ENCODE measurements at places on chromosomes 5 and 9.

- DNase-seq = no peak
Measured at GRCh38 chr9:26129217-26129616, 451.0 kb upstream of the TUSC1 start.

DNA sequence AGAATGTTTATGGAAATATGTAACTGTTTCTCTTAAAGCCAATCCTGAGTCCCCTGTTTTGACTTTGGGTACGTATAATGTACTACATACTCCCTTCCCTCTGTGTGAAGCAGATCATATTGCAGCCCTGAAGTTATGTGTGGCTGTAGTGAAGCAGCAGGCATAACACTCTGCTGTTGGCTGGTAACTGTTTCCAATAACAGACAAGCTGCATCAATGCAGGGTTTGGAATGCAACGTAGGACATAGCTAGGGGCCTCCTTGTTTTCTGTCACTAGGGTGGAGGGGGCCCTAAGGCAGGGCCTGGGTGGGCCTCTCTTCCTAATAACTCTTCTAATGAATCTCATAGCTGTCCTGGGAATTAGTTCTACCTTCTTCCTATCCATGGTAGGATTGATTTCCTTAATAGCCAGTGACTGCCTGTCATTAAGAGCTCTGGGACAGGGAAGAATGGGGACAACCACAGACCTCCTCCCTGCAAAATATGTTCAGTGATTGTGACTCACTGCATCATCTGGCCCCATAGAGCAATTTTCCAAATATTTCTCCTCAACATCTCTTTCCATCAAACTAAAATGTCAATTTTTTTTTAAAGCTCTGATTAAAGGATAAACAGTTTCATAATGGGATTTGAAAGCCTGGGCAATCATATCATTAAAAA, 129.6 kb upstream of the HMHB1 start:
- DNase-seq = no peak

- DNase-seq = no peak
Measured at GRCh38 chr5:133643365-133643764, 31.0 kb upstream of the FSTL4 start.

DNA sequence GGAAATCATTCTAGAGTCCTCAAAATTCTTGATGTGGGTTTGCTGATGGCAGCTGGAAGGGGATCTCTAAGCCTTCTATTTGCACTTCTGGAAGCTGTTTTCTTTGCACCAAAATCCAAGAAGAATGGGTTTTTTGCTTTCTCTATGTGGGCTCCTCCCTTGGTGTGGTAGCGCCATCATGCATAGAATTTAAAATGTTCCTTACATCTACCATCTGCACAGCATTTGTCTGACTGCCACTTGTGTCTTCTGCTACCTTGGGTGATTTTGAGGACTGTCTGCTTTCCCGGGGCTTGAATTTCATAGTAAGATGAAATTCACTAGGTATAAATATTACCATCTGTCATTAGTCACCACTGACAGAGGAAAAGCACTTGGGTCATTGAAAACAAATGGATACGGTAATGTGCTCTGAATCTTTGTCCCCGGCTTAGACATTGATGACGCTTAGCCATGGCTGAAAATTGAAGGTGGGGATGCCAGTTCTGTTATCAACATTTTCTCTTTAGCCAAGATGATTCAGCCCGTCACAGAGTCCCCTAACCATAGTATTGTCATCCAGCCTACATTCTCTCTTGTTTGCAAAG, 30.0 kb downstream of the SNX30 start:
- no peak for DNase-seq

DNA sequence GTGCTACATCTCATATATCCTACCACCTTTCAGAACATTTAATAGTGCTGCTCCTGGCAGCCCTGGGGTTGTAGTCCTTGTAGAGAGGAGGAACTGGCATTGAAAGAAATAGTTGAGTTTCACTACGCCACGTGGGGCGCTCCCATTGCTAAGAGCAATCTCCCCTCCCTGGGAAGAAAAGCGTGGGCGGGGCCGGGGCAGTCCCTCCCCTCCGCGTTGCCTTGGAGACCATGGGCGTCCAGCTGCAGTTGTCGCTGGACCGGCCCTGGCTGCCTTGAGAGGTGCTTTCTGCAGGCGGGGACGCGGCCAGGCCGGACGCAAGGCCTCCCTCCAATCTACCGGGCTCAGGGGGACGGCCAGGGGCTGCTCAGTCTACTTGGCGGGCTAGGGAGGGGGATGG, 368 bp upstream of the CCDC180 start:
- DNase-seq = no peak

- no peak for DNase-seq
Measured at GRCh38 chr5:178320281-178320855, 87.8 kb upstream of the PHYKPL start.

DNA sequence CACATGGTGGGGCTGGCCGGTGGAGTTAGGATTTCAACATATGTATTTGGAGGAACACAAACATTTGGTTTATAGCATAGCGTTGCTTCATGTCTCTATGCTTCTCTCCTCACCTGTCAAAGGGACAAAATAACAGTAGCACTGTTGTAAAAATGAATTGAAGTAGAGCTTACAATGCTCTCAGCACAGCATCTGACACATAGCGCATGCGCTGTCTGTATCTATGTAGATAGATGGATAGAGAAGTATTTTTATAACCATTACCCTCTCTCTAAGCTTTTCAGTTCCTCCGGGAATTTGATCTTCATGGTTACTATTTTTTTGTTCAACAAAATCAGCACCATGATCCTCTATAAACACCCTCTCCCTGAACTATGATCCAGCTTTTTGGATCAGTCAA, 166.0 kb downstream of the TTLL11 start:
- no peak for DNase-seq

GRCh38 chr9:135134268-135135022, 47.0 kb downstream of the OLFM1 start:
- no peak for DNase-seq

GRCh38 chr9:90890146-90890810, 88.7 kb downstream of the SYK start:
- no peak for DNase-seq

- no peak for DNase-seq
Measured at GRCh38 chr9:134240361-134240760, 76.0 kb upstream of the RNU6ATAC start.

DNA sequence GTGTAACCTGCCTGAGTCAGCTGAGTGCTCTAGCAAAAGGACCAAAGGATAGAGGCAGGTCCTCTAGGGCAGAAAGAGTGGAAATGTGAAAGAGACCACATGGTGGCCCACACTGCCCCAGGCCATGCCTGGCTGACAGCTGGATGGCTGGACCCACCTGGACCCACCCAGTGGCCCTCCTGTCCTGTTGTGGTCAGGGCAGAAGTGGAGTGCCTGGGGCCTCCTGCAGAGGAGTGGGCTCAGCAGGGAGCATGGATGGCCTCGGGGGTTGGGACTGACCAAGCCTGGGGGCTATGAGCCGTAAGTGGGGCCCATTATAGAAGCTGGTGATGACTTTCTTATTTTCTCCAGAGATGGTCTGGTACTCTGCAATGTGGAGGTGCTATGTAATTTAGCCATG, 55.7 kb upstream of the FAM120AOS start:
- no peak for DNase-seq

GRCh38 chr9:111627260-111627963, 3.7 kb upstream of the DNAJC25 start:
- DNase-seq = no peak

GRCh38 chr5:171893290-171893886, 107.8 kb downstream of the SMIM23 start:
- no peak for DNase-seq

DNA sequence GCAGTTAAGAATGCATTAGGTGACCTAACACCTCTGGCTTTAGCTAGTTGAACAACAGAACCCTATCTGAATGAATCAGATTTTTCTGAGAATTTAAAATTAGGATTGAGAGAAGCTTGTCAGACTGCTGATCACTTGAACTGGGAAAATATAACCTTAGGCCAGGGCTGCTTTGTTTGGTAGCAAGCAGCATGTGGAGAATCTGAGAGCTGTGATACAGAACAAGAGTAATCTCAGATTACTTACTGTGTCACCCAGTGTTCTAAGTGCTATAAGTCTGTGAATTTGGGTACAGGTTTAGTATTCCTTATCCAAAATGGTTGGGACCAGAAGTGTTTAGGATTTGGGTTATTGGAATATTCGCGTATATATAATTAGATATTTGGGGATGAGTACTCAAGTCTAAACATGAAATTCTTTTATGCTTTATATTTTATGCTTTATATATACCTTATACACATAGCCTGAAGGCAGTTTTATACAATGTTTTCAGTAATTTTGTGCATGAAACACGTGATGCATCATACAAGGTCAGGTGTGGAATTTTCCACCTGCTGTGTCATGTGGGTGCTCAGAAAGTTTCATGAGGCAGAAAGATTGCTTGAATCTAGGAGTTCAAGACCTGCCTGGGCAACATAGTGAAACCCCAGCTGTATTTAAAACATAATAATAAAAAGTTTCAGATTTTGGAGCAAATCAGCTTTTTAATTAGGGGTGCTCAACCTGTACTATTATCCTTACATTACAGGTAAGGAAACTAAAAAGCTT, 8.3 kb upstream of the CHD1 start:
- no peak for DNase-seq

- DNase-seq = no peak
Measured at GRCh38 chr5:42887575-42887974, 75.9 kb upstream of the SELENOP start.

DNA sequence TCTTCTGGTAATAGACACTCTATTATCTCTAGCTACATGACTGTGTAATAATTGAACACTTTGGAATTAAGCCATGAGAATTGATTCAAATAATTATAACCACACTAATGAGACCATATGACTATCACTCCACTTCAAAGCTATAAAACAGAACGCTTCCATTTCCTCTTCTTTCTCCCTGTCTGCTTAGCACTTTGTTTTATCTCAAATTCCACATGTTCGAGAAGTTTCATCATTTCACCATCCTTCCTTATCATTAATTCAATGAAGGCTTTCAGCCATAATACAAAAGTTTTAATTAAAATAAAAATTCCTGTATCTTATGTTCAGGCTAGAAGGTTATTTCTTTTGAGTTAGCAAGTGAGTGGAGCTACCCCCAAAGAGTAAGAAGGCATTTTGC, 7.4 kb upstream of the DCTN4 start:
- no peak for DNase-seq

GRCh38 chr9:108483676-108484075, 372.1 kb downstream of the ACTL7B start:
- DNase-seq = no peak

GRCh38 chr9:14251154-14252071, 62.5 kb downstream of the NFIB start:
- no peak for DNase-seq

GRCh38 chr5:150637245-150638052, 3.0 kb upstream of the SYNPO start:
- no peak for DNase-seq

GRCh38 chr5:144191998-144192397, 21.3 kb downstream of the KCTD16 start:
- no peak for DNase-seq

DNA sequence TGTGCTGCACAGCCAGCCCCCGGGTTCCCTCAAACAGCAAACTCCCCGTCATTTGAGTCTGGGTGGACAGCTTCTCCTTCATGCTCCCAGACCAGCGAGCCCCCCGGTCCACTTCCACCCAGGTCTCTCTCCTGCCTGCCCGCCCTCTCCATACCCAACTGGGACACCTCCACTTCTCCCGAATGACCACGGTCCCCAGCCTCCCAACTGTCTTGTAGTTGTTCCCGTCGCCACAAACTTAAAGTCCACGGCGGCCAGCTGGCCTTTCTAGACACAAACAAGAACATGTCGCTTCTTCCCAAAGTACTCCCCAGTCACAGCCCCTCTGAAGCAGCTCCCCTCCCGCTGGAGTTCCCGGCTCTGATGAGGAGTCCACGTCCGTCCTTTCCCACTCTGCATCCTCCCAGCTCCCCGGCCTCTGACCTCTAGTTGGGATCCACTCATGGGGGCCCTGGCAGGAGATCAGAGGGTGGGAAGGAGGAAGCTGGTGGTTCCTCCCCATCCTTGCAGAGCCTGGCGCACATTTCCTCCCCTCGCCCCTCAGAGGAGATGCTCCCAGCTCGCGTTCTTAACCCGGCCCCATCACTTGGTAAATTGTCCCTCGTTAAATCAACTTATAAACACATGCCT, 24.1 kb upstream of the PPP1R26 start:
- no peak for DNase-seq

DNA sequence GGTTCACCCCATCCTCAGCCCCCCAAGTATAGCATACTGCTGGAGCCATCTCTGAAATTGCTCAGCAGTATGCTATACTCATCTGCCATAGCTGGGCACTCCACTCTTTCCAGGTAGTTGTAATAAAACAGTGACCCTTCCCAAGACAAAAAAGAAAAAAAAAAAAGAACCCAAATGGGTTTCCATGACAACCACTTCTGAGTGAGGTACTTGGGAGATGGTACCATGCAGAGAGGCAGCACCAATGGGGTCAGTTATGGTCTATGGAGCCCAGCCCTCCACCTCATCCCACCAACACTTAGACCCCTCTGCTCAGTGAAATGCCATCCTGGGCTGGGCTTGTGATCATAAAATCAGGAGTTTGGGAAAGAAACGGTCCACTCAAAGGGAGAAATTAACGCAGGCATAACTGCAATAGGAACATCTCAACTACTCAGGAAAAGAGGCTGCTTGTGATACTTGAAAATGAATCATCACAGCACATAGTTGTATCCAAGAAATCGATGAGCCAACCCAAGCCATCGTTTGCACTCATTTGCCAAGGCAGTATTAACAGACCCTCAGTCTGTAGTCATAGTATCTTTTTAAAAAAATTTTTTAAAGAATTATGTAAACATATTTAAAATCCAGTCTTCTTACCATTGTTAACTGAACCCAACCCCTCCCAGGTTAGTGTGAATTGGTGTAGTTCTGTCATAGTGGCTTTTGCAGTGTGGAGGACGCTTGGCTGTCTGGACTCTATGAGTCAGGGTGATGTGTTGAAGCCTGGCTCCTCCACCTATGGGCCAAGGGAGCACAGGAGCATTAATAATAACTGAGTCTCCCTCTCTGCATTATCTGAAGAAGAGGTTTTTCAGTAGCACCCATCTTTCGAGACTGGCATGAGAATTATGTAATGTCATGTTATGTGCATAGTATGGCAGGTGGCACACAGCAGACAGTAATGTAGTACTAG, 402.7 kb downstream of the SPOCK1 start:
- DNase-seq = no peak

GRCh38 chr9:136312436-136312835, 8.5 kb upstream of the CCDC187 start:
- DNase-seq = no peak

GRCh38 chr9:100521282-100521681, 48.3 kb downstream of the TMEFF1 start:
- no peak for DNase-seq

GRCh38 chr5:108762660-108763059, 15.0 kb downstream of the FER start:
- no peak for DNase-seq

DNA sequence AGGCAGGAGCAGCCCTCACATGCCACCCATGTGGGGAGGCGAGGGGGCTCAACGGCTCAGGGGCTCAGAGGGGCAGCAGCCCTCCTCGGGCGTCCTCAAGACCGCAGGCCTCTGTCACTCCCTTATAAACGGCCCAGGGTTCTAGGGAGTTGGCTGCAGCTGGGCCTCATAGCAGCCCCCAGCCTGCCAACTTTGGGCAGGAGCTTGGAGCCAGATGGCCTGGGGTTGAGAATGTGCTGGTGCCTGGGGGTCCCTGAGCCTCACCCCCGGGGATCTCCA, 51.0 kb upstream of the RNU6ATAC start:
- no peak for DNase-seq

- DNase-seq = no peak
Measured at GRCh38 chr5:158720281-158720680, 379.4 kb downstream of the EBF1 start.

GRCh38 chr5:1273745-1274144, 21.1 kb downstream of the TERT start:
- DNase-seq = no peak

Data from NCI-H1436 treated with DMSO at 0.1 percent for 48 hours (cell line).